ENCODE measurements at places on chromosomes 1 and 21. TPM values are rescaled to one million over a fixed set of nuclear protein-coding genes. Genes with fewer than 3 reads are reported as not detected.
A peak's percentile ranks its signal among the peaks of the same experiment; 100 is the strongest.

The CFHR3 gene
- not detected for total RNA-seq

The KRTAP19-3 gene
- not detected for total RNA-seq

The KCNA3 gene
- not detected for total RNA-seq

DNA sequence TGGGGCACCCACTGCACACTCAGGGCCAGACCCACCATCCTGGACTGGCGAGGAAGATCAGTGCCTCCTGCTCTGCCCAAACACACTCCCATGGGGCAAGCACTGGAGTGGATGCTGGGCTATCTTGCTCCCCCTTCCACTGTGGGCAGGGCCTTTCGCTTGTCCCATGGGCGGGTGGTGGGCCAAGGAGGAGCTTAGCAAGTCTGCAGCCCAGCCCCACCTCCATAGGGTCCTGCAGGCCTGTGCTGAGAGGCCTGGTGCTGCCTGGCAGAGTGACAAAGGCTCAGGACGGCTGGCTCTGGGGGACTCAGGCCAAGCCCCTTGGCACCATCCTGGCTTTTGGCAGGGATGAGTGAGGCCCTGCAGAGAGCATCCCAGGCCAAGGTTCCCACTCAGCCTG lies 89.4 kb downstream of the PTPRU start:
- no peak for DNase-seq

DNA sequence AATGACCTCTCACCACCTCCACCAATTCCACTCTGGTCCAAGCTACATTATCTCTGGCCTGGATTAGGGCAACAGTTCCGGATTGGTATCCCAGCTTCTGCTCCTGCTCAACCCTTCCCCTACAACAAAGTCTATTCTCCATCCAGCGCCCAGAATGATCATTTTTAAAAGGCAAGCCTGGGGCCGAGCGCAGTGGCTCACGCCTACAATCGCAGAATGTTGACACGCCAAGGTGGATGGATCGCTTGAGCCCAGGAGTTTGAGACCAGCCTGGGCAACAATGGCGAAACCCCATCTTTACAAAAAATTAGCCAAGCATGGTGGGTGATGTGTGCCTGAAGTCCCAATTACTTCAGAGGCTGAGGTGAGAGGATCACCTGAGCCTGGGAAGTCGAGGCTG lies 2.2 kb downstream of the LYST start:
- DNase-seq, result no peak

DNA sequence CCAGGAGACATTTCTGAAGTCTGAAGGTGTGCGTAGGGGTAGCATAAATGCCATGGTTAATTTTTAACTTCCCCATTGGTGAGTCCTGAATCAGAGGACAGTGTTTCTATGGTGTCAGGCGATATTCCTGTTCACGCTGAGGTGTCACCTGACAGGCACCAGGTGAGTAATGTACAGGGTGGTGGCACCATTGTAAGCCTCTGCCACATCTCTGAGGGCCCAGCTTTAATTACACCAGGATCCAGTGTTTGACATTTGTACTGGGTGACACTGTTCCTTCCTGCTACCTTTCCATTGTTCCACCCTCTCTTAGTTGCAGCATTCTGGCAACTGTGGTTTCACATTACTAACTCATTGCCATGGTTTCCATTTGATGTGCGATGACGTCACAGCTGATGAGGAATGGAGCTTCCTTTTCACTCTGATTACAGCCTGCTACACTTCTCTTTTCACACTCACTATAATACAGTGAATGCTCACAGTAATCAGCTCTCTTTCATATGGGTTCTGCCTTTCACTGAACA lies 40.6 kb upstream of the MARK1 start:
- peak; percentile 80 for DNase-seq

GRCh38 chr1:61873581-61873980 lies 131.3 kb downstream of the PATJ start:
- DNase-seq, result peak; percentile 33

The SERPINC1 gene
- total RNA-seq, result not detected

DNA sequence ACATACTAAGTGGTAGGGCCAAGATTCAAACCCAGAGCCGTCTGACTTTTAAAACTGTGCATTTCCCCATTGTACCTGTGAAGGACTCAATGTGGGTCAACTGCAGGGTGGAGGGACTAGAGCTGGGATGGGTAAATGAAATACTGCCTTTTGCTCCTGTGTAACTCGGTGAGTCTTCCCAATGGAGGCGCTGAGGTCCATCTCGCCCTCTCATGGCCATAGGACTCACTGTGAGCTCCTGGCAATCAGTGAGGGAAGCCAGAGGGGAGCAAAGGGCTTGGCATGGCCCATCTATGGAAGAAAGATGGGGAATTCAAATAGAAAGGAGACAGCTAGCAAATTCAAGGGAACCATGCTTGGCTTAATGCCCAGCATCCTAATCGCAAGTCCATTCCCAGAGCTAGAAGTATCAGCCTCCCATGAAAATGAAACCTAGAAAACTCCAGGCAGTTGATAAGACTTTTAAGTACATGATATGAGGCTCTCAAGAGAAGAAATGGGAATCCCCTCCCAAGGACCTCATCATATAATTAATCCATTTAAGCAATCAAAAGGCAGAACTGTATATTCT lies 25.4 kb upstream of the CGN start:
- no peak for DNase-seq

DNA sequence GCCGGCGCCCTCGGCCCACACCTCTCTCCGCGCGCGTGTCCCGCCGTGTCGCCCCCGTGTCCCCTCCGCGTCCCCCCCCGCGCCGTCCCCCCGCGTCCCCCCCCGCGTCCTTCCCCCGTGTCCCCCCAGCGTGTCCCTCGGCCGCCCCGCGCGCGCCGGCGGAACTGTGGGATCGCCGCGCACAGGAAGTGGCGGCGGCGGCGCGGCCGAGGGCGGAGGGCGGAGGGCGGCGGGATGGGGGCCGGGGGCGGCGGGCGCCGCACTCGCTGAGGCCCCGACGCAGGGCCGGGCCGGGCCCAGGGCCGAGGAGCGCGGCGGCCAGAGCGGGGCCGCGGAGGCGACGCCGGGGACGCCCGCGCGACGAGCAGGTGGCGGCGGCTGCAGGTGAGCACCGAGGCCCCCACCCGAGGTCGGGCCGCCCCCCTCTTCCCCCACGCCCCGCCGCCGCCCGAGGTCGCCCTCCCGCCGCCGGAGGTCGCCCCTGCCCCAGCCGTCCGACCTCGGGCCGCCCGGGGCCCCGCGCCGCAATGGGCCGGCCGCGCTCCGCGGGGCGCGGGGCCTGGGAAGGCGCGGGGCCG lies at the start of gene AGPAT3:
AGPAT3 (plus strand) TSS at position 262 of the 578 bp plus-strand sequence. CDS start 94,459 bp downstream, outside the sequence.
- no peak for DNase-seq

The LMX1A gene
- total RNA-seq, result not detected

The SPRR1A gene
- not detected for total RNA-seq

DNA sequence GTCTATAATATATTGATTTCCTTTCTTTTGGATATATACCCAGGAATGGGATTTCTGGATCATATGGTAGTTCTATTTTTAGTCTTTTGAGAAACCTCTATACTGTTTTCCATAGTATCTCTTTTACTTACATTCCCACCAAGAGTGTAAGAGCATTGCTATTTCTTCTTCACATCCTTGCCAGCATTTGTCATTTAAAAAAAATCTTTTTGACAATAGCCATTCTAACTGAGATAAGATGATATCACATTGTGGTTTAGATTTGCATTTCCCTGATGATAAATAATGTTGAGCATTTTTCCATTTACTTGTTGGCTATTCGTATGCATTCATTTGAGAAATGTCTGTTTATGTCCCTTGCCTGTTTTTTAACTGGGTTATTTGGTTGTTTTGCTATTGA lies 467.4 kb downstream of the COL11A1 start:
- no peak for DNase-seq

The LCE6A gene
- not detected for total RNA-seq

DNA sequence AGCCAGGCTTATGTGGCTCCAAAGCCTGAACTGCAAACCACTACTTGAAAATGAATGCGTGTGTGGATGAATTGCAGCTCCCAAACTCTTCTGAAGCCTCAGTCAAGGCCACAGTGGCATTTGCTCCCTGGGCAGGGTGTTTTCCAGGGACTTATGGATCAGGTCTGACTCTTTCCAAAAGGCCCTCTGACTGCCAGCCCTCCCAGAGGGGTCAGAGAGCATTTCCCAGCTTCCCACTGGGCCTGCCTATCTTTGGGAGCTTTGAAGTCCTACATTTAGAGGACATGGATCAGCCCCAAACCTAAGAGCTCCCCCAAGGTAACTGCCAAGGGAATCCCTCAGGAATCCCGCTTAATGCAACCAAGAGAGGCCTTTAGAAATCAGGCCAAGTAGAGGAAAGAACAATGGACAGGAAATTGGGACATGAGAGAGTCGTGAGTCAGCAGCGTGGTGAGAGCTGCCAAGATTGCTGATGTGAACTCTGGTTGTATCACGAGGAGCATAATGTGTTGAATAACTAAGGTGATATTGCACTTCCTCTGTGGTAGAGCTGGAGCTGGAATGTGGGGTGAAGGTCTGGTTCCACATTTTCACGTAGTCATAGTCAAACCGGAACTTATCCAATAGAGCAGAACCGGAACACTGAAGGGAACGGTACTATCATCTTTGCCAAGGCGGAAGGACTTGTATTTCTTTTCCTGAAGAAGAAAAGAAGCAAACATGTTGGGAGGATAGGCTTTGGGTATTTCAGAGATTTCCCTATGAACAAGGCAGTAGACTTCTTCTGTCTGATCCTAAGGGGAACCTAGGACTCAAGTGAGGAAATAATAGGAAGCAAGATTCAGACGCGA lies 99.4 kb upstream of the JUN start:
- peak; percentile 99 for DNase-seq

DNA sequence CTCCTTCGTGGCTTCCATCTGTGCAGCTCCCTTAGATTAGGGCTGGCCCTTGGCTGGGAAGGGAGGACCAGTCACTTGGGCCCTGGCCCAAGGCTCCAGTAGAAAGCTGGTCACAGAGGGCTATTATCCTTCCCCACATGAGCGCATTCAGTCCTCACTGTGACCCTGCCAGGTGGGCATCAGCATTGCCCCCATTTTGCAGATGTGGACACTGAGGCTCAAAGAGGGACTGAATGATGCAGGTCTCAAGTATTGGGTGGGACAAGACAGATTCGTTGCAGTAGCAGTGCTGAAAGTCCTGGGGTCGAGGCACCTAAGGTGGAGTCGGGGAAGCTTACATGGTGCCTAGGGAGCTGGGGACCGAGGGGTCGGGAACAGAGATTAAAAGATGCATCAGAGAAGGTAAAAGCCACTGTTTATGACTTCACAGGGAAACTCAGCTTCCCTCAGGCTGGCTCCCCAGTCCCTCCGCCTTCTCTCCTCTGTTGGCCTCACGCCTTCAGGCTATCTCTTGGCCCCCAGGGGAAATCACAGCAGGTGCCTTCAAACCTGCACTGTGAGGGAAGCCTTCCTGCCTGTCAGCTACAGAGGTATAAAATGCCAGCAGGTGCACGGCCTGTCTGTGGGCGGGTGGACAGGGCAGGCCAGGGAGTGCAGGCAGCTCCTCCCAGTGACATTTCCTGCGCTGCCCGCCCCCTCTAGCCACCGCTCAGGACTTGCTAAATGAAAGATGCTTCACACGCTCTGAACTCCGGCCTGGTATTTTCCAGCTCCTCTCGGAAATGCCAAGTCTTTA lies 178.4 kb downstream of the GRIK3 start:
- DNase-seq, result no peak

DNA sequence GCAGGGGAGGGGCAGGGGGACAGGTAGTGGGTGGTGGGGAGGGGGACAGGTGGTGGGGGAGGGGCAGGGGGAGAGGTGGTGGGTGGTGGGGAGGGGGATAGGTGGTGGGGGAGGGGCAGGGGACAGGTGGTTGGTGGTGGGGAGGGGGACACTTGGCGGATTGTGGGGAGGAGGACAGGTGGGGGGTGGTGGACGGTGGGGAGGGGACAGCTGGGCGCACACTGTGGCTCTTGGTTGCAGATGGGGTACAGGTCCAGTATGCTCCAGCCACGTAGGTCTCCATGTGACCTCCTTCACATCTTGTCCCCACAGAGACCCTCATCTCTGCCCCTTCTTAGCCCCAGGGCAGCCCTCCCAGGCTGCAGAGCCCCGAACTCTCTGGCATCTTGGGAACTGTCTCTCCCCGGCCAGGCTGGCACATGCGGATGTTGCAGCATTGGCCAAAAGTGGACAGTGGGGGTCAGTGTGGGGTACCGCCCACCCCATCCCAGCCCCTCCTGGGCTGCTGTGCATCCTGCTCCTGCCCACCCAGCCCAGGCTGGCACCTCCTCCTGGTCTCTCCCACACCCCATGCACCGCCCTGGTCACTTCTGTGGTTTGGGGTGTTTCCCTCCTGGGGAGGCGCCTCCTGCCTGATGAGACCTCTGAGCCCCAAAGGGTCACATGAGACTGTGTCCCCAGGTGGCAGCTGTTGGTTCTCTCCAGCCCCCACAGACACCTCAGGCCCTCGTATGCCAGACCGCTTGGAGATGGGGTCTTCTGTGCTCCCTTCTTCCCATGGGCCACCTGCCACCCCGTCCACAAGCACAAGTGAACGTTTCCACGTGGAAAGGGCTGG lies 7.6 kb upstream of the SLC19A1 start:
- no peak for DNase-seq

- no peak for DNase-seq
These were observed 525.6 kb upstream of the CAMK1G start for GRCh38 chr1:209057901-209058300.

GRCh38 chr1:59604191-59604590 lies 210.6 kb upstream of the HOOK1 start:
- no peak for DNase-seq

DNA sequence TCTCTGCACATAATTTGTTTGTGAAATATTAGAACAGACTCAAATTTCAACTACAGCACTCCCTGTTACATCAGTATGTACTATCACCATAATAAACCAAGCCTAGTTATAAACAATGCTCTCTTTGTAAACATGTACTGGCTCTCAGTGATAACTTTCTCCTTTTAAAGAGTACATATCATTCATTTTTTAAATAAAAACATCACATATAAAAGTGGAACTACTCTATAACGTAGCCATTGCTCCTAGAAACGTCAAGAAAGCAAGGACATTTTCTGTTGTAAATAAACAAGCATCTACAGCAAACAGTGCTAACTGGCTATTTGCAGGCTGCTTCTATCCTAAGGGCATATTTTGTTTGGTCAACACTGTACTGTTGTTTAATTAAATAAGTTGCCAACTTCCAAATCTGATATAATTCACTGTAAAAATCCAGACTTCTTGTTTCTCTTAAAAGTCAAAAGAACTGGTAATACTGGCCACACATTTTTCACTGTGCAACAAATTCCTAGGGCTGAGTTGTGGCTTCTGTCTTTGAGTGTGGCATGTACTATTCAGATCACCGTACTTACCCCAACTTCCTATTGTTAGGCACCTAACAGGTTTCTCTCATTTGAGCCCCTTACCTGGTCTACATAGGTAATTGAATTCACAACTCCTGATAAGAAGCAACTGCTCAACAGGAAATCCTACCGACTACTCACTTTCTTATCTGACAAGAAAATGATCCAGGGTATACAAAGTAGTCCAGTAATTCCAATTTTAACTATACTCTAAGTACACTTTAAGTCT lies 111.9 kb downstream of the DENND1B start:
- DNase-seq, result peak; percentile 3

The C1orf53 gene
- total RNA-seq, result 0.79 TPM

The TP53BP2 gene
- 22.6 TPM for total RNA-seq

GRCh38 chr1:155553349-155553748 lies 9.3 kb downstream of the ASH1L start:
- DNase-seq, result no peak

The FCGR3A gene
- not detected for total RNA-seq

The KCNE2 gene
- total RNA-seq, result not detected

- no peak for DNase-seq
These were observed 276.4 kb upstream of the B3GALT2 start for GRCh38 chr1:193462629-193463320.
